GM12892 (cell line): ENCODE measurements at places on chromosomes 11 and 22.

DNA sequence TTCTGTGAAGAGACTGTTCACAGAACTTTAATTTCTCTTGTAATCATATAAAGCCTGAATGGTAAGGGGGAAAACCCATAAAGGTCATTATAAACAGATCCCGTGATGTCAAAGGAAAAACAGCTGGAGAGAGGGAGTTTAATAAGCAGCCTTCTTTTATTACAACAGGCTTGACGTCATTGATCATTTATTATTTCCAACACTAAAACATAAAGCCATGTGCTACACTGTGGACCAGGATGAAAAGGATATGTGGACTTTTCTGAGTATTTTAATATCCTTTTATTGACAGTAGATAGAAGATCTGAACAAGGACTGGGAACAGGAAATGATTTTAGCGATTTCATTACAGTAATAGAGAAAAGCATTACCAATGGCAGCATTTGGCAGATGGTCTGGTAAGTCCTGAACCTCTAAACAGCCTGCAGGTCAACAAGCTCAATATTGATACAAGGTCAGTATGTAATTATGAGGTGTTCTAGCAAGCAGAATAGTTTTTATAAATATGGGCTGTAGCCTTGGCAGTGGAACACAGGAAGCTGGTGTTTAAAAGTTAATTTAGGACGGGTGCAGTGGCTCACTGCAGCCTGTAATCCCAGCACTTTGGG, 25.1 kb upstream of the TPH1 start:
- DNase-seq = no peak

- DNase-seq = peak; percentile 44
These were observed at the start of gene YAP1 for GRCh38 chr11:102109896-102110760. Gene YAP1 (plus strand): TSS chr11:102110447. CDS start chr11:102110849, 402 bp downstream.

DNA sequence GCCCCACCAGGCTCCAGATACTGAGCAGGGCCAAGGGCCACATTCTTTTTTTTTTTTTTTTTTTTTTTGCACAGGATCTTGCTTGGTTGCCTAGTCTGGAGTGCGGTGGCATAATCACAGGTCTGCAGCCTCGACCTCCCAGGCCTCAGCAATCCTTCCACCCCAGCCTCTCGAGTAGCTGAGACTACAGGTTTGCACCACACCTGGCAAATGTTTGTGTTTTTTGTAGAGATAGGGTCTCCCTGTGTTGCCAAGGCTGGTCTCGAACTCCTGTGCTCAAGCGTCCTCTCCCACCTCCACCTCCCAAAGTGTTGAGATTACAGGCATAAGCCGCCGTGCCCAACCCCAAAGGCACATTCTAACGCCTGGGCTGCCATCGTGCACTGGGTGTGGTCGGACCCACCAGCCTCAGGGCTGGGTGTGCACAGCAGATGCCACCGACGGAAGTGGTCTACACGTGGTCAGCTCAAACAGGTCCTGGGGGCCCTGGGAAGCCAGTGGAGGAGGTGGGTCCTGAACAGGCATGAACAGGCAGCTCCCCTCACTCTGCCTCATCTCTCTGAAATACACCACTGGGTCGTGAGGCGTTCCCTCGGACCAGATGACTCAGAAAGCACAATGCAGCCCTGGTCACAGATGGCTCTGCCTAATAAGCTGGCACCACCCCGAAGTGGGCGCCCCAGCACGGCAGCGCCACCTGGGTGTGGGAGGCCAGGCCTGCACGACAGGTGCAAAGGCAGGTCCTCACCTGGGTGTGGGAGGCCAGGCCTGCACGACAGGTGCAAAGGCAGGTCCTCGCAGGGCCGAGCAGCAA, 5.1 kb upstream of the B4GALNT4 start:
- DNase-seq = peak; percentile 71

DNA sequence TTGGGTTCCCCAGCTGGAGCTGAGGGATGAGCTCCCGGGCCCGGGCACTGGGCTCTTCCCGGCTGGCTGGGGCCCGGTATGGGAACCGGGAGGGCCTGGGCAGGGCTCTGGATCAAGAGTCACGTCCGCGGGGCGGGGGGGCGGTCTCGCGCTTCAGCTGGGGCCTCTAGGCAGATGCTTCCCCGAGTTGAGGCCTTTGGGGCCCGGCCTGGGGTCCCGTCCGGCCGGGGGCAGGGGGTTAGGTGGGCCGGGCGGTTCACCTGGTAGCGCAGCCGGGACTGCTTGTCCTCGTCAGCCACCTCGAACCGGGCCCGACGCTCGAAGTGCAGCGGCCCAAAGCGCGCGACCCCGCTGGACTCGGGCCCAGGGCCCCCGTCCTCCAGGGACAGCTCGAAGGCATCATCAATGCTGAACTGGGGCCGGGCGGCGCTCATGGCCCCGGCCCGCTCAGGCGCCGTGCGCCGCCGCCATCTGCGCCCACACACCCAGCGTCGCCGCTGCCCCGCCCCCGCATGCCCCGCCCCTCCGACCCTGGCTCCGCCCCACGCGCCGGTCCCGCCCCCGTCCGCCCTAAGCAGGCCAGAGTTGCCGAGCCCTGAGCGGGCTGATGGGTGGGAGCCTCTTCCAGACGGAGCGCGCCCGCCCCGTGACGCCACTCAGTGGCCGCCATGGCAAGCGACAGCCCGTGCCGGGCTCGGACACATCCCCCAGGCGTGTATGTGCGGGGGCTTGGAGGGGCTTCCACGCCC, at the start of gene TMEM134:
TMEM134 (minus strand) TSS at position 493 of the 749 bp plus-strand sequence; CDS start at position 434, 59 bp downstream.
- peak; percentile 91 for DNase-seq

DNA sequence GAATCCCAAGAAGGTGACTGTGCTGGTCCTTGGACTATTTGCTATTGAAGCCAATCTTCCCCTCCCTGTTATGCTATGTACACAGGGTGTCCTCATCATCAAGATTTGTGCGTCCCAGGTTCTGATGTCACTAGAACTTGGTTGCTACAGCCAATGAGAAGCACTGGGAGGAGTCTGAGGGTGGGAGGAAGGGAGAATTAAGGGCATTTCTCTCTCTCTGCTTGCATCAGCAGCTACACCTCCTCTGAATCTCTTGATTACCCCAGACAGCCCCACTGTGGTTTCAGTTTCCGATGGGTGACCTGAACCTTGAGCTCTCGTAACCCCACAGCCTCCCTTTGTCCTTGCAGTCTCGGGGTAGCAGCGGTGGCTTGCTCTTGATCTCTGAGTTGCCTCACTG, 212.4 kb upstream of the SESN3 start:
- DNase-seq = peak; percentile 19

DNA sequence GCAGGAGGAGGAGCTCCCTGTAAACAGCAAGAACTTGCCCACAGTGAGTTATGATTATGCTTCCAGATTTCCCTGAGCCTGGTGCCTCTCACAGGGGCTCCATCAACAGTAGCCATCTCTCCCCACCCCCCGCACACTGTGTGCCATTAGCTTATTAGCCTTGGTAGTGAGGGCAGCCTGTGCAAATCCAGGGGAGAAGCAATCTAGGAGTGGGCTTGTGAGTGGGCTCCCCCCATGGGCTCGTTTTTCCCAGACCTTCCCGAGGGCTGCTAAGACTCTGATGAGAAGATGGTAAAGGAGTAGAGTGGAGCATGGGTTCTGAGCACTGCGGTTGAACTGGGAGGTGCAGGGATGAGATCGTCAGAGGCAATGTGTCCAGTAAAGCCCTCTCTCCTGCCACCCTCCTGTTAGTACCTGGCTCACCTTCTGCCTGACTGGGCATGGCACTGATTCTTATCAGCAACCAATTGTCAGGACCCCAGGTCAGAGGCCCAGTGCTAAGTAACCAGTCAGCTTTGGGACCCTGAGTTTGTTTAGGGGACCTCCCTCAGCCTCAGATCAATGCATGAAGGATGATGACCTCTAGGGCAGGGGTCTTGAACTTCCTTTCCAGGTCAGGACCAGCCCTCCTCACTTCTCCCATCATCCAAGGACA, 38.4 kb upstream of the TP53I11 start:
- DNase-seq = no peak

GRCh38 chr11:79157738-79158137, 283.1 kb downstream of the TENM4 start:
- no peak for DNase-seq

GRCh38 chr22:33076343-33076742, 18.2 kb upstream of the SYN3 start:
- no peak for DNase-seq

- DNase-seq = peak; percentile 87
These were observed at the start of gene FADS1 for GRCh38 chr11:61816736-61817455. Gene FADS1 (minus strand): TSS chr11:61817003. CDS start chr11:61816929, 74 bp downstream.

GRCh38 chr11:17381156-17381555, 7.3 kb downstream of the KCNJ11 start:
- no peak for DNase-seq

- DNase-seq = no peak
These were observed 18.6 kb upstream of the SCGB1A1 start for GRCh38 chr11:62400281-62400680.
